ENCODE measurements at places on chromosomes 11 and 22.

- no peak for DNase-seq
Measured at GRCh38 chr11:30414806-30415205, 91.9 kb downstream of the ARL14EP start.

GRCh38 chr11:65112546-65113360 is 1.1 kb downstream of the TM7SF2 start:
- peak; percentile 82 for DNase-seq

DNA sequence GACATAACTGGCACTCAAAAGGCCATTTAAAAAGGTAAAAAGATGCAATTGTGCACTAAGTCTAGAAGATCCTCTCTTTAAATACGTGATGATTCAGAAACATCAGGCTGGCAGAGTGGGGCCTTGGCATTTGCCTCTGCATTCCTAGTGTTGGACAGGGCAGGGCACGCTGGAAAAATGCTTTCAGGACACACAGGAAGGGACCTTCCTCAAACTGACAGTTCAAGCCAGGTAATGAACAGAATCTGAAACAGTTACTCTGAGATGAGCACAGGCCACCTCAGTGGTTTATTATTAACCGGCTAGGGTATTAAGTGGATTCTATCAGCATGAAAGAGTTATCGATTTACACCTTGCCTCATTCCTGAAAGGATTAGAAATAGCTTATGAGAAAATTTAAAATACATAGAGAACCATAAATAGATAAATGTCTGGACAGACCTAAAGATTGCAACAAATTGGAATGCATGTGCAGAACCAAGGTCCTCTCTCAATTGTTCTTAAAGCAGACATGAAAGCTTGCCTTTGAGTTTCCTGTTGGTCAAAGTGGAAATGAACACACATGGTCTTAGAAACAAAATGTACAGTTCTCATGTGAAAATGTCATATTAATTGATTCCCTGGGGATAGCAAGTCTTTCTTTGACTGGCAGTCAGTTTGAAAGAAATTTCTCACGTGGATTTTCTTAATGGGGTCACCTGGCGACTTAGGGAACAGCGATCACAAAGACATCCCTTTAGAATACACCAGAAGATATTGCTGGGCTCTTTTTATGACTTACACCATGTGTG is 21.5 kb upstream of the CSNK2A3 start:
- DNase-seq: no peak

- no peak for DNase-seq
Measured at GRCh38 chr22:48035897-48036296, 1273.4 kb downstream of the TBC1D22A start.

- no peak for DNase-seq
Measured at GRCh38 chr11:109071712-109072524, 350.1 kb upstream of the C11orf87 start.

GRCh38 chr11:47950396-47950795 is 30.0 kb upstream of the PTPRJ start:
- peak; percentile 65 for DNase-seq

- no peak for DNase-seq
Measured at GRCh38 chr22:46349681-46350080, 14.2 kb downstream of the TRMU start.

DNA sequence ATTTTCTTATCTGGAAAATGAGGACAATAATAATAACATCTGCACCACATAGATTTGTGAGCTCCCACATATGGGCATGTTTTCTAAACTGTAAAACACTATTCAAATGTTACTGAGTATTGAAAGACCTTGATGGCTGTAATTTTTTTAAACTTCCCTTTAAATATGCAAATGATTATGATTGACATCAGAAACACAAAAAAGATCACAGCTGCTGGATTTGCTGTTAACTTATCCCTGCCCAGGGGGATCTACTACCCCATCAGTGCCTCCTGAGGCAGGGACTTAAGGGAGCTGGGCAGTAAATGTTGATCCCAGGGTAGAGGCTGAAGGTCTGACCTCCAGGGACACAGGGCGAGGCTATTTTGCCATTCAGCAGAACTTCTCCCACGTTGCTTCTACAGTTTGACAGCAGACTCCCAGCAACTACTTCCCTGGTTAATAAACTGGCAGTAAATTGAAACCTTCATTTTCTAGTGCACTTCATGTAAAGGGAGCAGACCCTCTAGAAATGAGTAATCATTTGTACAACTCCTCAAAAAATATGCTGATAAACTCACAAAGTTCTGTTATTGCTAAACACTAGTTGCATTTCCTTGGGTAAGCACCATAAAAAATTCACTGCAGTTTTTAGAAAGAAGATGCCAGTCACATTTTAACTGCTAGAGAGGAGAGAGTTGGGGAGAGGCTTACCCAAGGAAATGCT is 20.3 kb downstream of the TMPRSS5 start:
- DNase-seq: no peak

DNA sequence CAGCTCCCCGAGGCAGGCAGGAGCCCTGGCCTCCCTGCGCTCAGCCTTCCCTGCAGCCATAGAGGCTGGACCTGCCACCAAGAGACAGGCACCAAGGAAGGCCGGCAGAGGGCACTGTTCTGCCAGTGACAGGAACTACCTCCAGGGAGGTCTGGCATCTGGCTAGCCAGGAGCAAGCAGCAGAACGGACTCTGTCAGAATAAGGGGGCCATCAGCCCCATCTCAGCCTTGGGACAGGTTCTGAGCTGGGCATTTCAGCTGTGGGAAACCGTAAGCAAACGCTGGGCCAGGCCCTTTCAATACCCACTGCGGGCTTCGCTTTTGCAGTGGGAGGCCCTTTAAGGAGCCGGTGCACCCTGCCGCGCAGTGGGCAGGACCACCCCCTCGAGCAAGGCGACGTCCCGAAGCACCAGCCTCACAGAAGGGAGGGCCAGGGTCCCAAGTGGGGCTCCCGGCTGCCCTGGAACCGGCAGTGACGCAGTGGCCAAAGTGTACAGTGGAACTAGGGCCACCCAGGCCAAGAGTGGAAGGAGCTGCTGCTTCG is 18.2 kb downstream of the IFT27 start:
- DNase-seq: peak; percentile 83

- DNase-seq: no peak
Measured at GRCh38 chr11:97856666-97857065, 1164.1 kb upstream of the CNTN5 start.

GRCh38 chr22:29339381-29340235 is 24.1 kb upstream of the RASL10A start:
- no peak for DNase-seq

- DNase-seq: no peak
Measured at GRCh38 chr11:45647786-45648185, 17.6 kb downstream of the CHST1 start.

- DNase-seq: peak; percentile 100
Measured at GRCh38 chr11:64241241-64241490, 271 bp downstream of the FKBP2 start.

- no peak for DNase-seq
Measured at GRCh38 chr11:103070142-103070541, 21.8 kb downstream of the DCUN1D5 start.

- peak; percentile 77 for DNase-seq
Measured at GRCh38 chr22:37686002-37686982, at the start of gene NOL12. Gene NOL12 (plus strand): TSS chr22:37686343. CDS start chr22:37686393, 50 bp downstream.

DNA sequence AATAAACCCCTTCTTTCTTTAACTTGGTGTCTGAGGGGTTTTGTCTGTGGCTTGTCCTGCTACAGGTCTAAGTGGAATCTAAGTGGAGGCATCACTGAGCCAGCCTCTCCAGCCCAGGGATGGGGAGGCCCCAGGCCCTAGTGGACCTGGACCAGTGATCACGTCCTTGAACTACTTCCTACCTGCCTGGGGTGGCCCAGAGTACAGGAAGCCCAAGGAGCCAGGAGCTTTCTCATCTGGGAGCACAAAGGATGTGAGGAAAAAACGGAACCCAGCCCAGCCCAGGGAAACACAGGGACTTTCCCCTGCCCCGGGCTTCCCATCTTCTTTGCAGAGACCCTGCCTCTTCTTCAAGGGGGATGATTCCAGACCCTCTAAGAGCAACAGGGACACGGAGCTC is 3.5 kb upstream of the CD5 start:
- no peak for DNase-seq

DNA sequence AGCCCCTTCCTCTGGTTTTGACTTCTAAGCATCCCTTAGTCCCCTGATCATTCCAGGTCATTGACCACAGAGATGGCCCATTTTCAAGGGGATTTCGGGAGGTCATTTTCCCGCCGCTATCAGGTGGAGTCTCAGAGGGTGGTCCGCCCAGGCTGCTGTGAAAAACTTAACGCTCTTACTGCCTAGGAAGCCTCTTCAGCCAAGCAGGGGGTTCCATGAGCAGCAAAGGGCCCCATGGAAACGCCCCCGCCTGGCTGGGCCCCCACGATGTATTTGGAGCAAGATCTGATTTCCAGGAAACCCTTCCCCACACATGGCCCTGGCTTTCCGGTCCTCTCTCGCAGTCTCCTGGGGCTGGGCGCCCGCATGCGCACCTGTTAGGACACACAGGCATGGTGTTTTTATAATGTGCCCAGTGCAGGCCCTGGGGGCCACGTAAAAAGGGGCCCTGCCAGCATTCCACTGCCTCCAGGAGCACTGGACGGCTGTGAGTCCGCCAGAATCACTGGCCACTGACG is 32.5 kb downstream of the ANO1 start:
- no peak for DNase-seq

GRCh38 chr22:45421349-45422055 is 8.0 kb downstream of the RIBC2 start:
- no peak for DNase-seq

- DNase-seq: no peak
Measured at GRCh38 chr11:75776546-75776945, 8.0 kb downstream of the DGAT2 start.

DNA sequence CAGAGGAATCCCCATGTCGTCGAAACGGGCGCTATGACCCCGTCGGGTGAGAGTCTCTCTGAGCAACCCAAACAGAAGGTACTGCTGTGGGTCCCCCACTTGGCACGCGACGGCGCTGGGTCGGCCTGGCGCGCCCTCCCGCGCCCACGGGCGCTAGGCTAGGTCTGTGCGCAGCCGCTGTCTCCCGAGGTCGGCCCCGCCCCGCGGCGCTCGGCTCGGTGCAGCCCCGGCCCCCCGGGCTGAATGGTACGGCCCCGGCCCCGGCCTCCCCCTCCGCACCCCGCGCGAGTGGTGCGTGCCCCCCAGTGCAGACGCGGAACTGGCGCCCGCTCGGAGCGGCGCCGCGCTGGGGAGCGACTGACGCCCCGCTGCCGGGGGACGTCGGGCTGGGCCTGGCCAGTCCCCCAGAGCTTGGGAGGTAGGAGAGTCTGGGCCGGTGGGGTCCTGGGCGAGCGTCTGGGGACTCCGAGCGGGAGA is at the start of gene MADD:
Gene MADD, plus strand, starts transcription at position 305 of the 477 bp plus-strand sequence.
- DNase-seq: peak; percentile 93

GRCh38 chr11:106517426-106517825 is 440.0 kb downstream of the AASDHPPT start:
- no peak for DNase-seq

- DNase-seq: no peak
Measured at GRCh38 chr11:32219320-32219719, 128.4 kb downstream of the RCN1 start.

DNA sequence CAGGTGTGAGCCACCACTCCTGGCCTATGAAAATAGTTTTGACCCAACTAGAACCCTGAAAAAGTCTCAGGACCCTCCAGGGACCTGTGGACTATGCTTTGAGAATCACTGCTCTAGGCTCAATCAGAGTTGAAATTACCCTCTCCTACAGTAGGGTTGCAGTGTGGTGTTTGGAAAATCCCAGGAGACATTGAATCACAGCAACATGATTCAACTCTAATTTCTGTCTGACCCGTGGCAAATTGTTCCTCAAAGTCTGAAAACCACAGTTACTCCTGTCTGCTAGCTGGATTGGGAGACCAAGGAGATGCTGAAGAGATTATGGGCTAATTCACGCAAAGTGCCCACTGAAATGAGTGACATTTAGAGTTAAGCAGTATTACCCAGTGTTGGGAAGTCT is 5.4 kb upstream of the MTMR3 start:
- DNase-seq: no peak

DNA sequence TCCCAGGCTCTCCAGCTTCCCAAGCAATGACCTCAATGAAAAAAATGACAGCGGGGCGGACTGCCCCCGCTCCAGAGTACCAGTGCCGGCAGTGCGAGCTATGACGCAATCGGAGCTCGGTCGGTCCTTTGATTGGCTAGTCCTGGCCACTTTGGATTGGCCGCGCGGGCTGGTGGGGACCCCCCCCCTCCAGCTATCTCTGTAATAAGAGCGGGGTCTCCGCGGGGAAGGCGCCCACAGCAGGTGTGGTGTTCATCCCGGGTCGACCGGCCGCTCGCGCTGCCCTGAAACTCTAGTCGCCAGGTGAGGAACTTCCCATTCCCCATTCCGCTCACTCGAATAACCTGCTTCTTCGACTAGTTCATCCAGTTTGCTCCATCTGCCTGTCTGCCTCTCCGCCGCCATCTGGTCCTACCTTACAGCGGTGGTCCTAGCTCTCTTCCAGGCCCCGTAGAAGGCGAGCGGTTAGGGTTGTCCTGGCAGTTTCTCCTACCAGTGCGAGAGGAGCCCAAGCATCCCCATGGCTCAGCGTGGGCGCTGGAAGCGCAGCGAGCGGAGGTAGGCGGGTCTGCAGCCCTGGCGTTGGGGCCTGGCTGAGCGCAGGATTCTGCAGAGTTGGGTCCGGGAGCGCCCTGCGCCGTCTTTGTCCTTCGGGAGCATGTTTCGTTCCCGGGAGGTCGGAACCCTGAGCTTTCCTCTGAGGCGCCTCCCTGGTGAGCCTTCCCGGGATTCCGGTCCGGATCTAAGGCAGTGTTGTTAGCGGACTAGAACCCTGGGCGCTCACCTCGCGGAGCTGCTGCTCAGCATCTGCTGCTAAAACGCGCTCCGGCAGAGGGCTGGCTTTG is at the start of gene CALCB:
Gene CALCB, plus strand, starts transcription at position 233 of the 845 bp plus-strand sequence. CDS start 1,126 bp downstream, outside the sequence.
- DNase-seq: peak; percentile 38

DNA sequence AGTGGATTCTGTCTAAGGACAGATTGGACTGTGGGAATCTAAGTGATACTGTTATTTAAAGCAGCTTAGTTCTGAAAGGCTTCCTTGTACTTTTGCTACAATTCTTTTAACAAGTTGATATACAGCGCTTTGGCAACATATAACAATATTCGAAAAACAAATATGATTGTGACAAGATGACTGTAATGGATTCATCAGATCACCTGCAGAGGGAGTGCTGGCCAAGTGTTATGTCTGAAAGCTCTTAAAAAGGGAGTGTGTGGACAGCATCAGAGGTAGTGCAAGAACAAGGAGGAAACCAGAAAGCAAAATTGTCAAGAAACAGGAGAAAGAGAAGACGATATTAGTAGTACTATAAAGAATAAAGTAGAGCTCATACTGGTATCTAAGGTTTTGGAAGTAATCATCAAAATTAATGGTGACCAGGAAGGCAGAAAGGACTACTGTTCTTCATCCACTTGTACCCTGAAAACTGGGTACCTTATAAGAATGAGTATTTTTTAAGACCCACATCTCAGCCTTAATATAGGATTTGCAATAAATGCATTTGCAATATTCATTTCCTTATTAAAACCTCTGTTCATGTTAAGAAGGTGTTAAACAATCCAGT is 1112.0 kb upstream of the CCDC90B start:
- no peak for DNase-seq

GRCh38 chr11:18527512-18527911 is 770 bp upstream of the TSG101 start:
- DNase-seq: no peak
